RPMI8226 (cell line): ENCODE measurements at places on chromosomes 4 and X.

DNA sequence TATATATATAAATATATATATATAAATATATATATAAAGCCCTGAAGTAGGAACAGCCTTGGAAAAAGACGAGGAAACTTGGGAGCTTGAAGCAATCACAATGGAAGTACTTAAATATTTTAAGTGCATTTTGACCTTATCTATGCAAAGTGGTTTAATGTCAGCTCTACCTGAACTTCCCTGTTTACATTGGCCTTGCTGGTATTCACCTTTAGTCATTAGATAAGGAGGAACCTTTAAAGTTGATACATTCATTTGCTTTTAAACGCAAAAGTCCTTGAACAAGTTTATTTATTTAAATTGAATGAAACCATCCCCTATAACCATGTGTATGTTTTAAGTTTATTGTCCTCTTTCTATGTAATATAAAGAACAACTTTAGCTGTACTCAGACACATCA lies 166.7 kb upstream of the ANKRD50 start:
- no peak for DNase-seq

DNA sequence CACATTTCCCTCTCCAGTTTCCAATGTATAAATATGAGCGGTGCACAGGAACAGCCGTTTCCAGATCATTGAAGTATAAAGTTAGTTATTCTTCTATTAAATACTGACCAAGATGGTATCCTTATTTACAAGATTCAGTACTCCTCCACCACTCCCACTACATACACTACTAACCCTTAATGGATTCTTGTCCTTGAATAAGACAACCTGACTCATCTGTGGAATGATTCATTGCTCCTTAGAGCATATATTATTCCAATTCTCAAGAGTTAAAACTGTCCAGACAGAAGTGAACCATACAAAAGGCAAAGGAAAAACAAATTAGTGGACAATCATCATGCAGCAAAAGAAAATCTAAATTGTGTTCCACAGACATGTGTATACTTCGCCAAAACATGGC lies 373.3 kb downstream of the IDS start:
- DNase-seq, result no peak

- peak; percentile 22 for DNase-seq
These were observed 94.2 kb downstream of the GPAT3 start for GRCh38 chr4:83629945-83630721.

- peak; percentile 81 for DNase-seq
These were observed 22.4 kb downstream of the GAB1 start for GRCh38 chr4:143358923-143359643.

- DNase-seq, result no peak
These were observed 137.2 kb upstream of the ETNPPL start for GRCh38 chr4:108900018-108900580.

GRCh38 chrX:120568035-120568434 lies 7.3 kb upstream of the CUL4B start:
- no peak for DNase-seq

DNA sequence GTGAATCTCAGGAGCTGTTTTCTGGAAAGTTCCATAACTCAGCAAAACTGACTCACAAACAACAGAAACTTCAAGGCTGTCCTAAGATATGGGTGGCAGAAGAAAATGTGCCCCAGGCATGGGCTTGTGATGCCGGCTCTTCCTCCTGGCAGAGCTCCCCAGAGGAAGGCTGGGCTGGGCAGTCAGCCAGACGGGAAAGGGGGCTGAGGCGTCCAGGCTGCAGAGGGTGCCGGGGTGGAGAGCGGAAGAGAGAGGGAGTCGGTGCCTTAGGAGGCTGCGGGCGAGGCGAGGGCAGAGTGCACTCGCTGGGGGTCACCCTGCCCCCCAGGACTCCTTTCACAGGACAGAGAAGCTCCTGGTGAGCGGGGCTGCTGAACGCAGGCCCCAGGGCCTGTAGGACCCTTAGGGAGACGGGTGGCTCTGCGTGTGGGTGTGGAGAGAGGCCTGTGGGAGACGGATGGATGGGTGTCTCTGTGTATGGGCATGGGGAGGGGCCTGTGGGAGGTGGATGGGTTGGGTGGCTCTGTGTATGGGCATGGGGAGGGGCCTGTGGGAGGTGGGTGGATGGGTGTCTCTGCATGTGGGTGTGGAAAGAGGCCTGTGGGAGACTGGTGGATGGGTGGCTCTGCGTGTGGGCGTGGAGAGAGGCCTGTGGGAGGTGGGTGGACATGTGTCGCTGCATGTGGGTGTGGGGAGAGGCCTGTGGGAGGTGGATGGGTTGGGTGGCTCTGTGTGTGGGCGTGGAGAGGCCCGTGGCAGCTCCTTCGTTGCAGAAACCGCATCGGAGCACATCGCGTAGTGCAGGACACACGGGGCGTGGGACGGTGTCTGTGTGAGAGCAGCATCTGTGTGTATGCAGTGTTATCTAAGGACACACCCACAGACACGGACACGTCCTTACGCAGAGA lies 15.9 kb downstream of the PCGF3 start:
- no peak for DNase-seq

- DNase-seq, result no peak
These were observed 35.7 kb downstream of the ADH5 start for GRCh38 chr4:99052902-99053301.

- no peak for DNase-seq
These were observed 19.0 kb downstream of the GAB3 start for GRCh38 chrX:154731881-154732280.

- no peak for DNase-seq
These were observed 115.0 kb downstream of the CEP44 start for GRCh38 chr4:174398728-174399127.

GRCh38 chr4:114389070-114389685 lies 209.4 kb upstream of the UGT8 start:
- no peak for DNase-seq

DNA sequence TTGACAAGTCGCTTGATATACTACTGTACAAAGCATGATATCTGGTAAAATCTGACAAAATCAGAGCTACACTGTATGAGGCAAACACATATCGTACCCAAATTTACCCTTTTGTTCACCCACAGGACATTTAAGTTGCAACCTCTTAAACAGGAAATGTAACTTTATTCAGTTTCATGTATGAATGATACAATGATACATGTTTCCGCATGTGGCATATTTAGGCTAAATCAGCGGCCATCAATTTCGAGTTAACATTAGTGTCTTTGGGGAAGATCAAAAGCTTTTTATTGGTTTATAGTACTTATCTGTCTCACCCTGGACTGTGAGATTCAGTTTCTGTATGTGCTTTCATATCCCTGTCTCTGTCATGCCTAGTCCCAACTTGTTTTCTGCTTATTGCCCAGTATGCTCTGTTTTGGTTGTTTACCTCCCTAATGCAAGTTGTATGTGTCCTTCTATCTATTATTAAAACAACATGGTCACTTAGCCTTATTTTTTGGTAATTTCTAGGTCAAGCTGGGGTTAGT lies 97.3 kb upstream of the HPRT1 start:
- no peak for DNase-seq

GRCh38 chr4:10045481-10045880 lies 24.2 kb upstream of the SLC2A9 start:
- no peak for DNase-seq

DNA sequence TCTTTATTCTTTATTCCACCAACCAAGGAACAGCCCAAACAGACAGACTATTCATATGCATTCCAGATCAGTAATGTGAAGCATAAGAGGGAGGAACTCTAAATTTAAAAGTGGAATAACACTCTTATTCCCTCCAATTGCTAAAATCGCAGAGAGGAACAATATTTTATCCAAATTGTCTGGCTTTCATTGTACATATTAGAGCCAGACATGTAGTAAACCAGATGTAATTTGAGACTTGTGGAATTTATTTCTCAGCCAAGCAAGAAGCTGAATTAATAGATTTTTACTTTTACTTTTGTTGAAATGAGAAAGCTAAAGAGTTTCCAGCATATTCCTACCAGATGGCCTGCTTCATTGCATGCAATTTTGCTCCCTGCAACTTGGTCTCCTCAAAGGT lies 674.6 kb upstream of the SLIT2 start:
- no peak for DNase-seq

- no peak for DNase-seq
These were observed 15.0 kb upstream of the BCLAF3 start for GRCh38 chrX:20005883-20006282.

- DNase-seq, result no peak
These were observed 6.3 kb downstream of the DACH2 start for GRCh38 chrX:86154553-86154952.

GRCh38 chr4:156290811-156291210 lies 337.1 kb upstream of the CTSO start:
- DNase-seq, result no peak

- no peak for DNase-seq
These were observed 4.5 kb upstream of the ADH4 start for GRCh38 chr4:99148550-99148949.

- no peak for DNase-seq
These were observed 795.6 kb upstream of the GALNTL6 start for GRCh38 chr4:171017593-171017992.

- no peak for DNase-seq
These were observed 368.7 kb downstream of the MID1IP1 start for GRCh38 chrX:39169976-39170375.

DNA sequence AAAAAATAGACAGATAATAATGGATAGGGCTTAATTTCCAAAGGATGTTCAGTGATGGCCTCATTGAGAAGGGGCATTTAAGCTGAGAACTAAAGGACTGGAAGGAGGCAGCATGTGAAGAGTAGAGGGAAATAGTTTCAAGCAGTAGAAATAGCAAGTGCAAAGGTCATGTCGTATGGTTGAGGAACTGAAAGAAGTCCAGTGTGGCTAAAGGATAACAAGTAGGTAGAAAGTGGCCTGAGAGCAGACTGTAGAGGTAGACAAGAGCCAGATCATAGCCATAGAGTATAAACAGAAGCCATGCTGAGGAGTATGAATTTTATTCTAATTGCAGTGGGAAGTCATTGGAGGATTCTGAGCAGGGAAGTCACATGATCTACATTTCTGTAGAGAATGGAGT lies 72.3 kb downstream of the GRIA3 start:
- no peak for DNase-seq

DNA sequence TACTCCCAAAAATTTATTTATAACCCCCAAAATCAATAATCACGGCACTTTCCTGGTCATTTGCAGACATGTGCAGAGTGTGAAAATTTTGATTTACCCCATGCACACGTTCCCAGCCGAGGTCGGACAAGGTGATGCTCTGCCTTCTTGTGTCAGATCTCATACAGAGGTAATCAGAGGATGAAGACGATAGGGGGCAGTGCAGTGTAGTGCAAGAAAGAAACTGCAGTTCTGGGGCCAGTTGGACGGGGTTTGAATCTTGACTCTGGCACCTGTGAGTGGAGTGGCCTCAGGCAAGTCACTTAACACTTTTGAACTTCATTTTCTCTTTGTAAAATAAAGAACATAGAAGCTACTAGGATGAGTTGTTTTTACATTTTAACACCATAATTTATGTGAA lies 88.4 kb downstream of the FRMPD3 start:
- DNase-seq, result peak; percentile 32

DNA sequence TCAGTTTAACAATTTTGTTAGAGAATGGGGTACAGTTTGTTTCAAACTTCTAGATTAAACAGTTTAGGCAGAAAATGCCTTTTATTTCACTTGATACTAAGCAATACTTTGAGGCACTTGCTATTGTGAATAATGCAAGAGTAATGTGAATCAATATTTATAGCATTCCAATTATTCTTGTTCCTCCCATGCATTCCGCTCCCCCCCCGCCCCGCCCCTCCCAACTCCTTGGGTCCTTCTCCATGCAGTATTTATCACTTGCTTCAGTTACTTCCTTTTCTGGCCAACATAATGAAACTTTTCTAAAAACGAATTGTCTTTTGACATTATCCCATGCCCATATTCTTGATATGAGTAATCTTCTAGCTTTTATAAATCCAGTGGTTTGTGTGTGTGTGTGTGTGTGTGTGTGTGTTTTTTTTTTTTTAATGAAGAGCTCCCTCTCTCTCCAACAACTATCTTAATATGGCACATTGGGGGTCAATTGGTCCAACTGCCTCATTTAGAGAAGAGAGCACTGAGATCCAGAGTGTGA lies 1.6 kb downstream of the BANK1 start:
- no peak for DNase-seq

DNA sequence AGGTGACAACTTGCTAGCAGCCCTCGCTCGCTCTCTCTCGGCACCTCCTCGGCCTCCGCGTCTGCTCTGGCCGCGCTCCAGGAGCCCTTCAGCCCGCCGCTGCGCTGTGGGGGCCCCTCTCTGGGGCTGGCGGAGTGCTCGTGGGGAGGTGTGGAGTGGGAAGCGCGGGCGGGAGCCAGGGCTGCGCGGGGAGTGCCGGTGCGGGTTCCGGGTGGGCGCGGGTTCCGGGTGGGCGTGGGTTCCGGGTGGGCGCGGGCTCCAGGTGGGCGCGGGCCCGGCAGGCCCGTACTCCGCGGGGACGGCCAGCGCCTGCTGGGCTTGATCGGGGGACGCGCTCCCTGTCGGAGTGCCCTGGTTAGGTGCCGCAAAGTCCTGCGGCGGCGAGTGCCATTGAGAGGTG lies 384.3 kb downstream of the GPM6A start:
- DNase-seq, result no peak
